ENCODE measurements at places on chromosomes 4 and X.

DNA sequence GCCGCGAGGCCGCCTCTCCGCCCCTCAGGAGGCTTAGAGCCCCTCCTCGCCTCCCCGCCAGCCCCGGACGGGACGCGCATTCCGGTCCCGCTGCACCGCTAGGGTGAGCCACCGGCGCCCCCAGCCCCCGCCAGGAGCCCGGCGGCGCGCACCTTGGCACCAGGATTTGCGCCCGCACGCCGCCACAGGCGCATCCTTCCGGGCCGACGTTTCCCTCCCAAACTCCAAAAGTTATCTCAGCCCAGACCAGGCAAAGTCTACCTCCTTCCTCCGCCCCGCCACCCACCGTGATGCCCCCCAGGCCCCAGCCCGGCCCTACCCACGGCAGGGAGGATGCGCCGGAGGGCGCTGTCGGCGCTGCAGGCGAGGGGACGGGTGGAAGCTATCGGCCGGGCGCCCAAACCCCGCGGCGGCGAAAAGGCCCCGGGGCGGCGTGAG lies 538 bp downstream of the SCML2 start:
- DNase-seq, result no peak

GRCh38 chr4:25299476-25300203 lies 12.9 kb upstream of the ZCCHC4 start:
- DNase-seq, result no peak

DNA sequence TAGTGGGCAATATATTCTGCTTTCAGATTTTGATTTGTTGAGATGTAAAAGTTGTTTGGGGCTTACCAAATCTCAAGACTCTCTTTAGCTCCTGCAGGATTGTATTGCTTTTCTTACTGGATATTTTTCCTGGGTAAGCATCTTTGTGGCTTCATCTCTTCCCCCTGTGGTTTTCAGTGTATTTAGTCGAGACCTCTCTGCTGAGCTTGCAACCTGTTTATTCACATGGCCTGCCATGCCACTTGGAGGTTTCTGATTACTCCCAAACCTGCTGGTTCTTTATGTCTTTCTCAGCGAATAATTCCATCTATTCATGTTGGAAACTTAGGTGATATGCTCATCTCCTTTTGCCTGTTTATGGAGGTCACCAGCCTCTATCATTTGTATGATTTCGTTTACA lies 10.9 kb downstream of the CCNG2 start:
- no peak for DNase-seq

- peak; percentile 86 for DNase-seq
These were observed 50.2 kb upstream of the CXCL8 start for GRCh38 chr4:73690051-73690738.

DNA sequence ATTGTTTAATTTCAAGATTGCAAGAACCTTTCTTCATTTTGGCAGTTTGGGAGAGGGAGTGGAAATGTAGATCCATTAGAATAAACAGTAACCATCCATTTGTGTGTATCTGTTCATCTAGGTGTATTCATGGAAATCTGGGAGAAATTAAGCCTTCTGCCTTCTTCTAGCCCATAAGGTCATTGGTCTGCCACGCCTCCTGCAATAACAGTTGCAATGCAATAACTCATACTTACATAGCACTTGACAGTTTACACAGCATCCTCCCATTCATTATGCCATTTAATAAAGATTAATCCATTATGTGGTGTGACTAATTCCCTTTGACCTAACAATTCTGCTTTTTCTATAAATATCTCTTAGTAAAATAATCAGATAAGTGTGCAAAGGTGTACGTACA lies 42.6 kb downstream of the SHROOM4 start:
- DNase-seq, result no peak

DNA sequence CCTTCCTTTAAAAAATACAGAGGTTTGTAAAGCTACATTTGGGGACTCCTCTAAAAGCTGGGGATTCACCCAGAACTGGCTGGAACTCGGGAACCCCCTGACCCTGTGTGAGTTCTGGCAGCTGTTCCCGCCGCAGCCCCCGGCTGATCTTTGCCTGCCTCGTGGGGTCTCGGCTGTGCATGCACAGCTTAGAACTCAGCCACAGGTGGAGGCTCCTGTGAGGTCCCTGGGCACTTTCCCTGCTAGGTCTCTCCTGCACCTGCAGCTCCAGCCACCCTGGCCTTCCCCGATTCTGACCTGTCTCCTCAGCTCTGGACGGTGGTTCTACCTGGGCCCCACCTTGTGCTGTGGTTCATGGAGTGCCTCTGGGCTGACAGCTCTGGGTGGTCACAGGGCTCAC lies 48.6 kb upstream of the HGFAC start:
- no peak for DNase-seq

DNA sequence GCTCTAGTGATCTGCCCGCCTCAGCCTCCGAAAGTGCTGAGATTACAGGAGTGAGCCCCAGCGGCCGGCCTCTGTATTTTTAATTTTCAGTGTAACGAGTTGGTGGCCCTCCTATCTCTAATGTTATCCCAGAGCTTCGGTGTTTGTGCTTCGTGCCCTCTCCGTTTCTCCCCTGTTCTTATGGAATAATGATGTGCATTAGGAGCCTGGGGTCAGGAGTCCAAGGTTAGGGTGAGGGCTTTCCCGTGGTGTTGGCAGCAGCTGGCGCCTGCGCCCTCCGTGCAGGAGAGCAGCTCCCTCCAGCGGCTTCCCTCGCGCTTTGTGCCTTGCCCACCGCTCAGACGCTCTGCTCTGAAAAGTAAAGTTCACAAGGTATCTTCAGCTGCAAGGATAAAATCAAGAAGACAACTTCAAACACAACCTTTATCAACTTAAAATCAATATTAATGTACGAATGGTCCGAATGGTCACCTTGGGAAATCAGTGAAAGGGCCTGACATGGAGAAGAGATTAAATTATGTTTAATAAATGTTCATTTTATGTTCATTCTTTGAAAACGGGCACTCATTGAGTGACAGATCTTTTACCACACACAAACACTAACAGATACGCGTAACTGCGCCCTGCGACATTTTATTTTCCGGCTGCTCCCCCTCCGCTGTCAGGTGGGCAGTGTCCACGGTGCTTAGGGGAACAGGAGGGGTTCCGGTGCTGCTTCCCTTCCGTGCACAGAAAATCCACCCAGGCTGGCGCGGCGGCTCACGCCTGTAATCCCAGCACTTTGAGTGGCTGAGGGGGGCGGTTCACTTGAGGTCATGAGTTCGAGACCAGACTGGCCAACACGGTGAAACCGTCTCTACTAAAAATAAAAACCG lies 62.4 kb downstream of the TRAPPC11 start:
- peak; percentile 63 for DNase-seq

GRCh38 chr4:18695733-18696527 lies 674.4 kb upstream of the LCORL start:
- DNase-seq, result no peak

GRCh38 chrX:104864296-104864695 lies 298.3 kb downstream of the IL1RAPL2 start:
- peak; percentile 35 for DNase-seq

- DNase-seq, result no peak
These were observed 14.0 kb upstream of the DUSP21 start for GRCh38 chrX:44829832-44830231.

GRCh38 chrX:13263560-13264251 lies 56.1 kb downstream of the ATXN3L start:
- no peak for DNase-seq

GRCh38 chr4:78784236-78784865 lies 8.2 kb downstream of the BMP2K start:
- peak; percentile 86 for DNase-seq

DNA sequence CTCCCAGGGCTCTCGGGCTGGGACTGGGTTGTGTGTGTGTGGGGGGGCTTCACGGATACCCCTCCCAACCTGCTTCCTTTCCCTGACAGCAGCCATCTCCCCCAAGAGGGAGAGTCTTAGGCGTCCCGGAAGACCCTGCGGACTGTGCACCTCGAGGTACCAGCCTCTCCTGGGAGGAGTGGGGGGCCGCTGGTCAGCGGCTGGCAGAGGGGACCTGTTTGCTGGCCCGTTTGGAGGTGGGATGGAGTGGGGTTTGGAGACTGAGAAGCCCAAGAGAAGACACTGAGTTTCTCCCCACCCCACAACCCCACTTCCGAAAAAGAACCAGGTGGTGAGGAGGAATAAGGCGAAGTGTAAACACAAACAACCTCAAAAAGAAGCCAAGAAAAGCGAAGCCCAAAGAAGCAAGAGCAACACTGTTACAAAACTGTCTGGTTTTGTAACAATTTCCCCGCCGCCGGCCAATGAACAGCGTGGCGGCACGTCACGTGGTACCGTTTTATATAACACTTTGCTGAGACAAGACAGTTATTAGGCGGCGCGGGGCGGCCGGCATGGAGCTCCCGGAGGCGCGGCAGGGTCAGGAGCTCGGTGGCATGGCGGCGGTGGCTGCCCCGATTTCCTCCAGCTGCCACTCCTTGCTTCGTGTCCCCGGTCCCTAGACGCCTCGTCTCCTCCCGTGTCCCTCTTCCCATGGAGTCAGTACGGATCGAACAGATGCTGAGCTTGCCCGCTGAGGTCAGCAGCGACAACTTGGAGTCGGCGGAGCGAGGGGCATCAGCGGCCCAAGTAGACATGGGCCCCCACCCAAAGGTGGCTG lies at the start of gene LONRF3:
LONRF3 (plus strand) TSS at position 531 of the 820 bp plus-strand sequence; CDS start at position 694, 163 bp downstream.
- peak; percentile 42 for DNase-seq

DNA sequence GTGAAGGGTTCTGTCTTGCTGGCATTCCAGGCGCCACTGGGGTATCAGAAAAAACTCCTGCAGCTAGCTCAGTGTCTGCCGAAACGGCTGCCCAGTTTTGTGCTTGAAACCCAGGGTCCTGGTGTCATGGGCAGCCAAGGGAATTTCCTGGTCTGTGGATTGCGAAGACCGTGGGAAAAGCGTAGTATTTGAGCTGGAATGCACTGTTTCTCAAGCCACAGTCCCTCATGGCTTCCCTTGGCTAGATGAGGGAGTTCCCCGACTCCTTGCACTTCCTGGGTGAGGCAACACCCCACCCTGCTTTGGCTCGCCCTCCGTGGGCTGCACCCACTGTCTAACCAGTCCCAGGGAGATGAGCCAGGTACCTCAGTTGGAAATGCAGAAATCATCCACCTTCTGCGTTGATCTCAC lies 40.1 kb downstream of the NOP14 start:
- no peak for DNase-seq

DNA sequence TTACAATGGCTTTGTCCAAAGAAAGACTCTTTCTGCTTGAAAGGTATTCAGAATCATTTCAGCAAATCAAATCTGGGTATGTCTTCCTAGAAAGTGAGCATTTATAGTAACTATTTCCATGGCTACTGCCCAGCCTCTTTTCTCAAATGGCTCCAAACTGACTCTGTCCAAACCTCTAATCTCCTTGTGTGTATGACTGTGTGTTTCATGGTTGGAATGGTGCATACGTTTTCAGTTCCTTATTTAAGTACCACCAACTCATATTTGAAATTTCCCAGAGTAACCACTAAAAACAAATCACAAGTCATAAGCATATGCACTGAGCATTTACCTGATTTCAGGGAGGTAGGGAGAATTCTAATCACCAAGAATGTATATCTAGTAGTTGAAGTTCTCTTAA lies 106.0 kb downstream of the TMEM144 start:
- peak; percentile 38 for DNase-seq

DNA sequence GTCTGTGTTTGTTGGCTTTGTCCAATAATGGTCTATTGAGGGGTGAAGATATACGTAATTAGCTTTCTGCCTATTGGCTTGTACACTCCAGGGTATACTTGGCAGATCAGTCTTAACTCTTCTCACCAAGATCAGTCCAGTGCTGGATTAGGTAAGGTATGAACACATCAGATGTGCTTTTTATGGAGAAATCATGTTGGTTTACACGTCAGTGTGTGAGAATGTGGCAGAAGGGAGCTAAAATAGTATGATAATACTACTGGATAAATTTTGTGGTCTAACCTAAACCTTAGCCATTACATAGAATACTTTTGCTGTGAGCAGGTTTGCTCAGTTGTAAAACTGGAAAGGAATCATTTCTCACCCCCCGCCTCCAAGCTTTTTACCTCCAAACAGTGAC lies 4.2 kb downstream of the PDHA1 start:
- DNase-seq, result no peak
